NCI-H2029 treated with DMSO at 0.1 percent for 48 hours (cell line): ENCODE measurements at places on chromosomes 2 and 18.

- peak; percentile 31 for DNase-seq
Measured at GRCh38 chr2:199455545-199456382, 2.0 kb downstream of the SATB2 start.

DNA sequence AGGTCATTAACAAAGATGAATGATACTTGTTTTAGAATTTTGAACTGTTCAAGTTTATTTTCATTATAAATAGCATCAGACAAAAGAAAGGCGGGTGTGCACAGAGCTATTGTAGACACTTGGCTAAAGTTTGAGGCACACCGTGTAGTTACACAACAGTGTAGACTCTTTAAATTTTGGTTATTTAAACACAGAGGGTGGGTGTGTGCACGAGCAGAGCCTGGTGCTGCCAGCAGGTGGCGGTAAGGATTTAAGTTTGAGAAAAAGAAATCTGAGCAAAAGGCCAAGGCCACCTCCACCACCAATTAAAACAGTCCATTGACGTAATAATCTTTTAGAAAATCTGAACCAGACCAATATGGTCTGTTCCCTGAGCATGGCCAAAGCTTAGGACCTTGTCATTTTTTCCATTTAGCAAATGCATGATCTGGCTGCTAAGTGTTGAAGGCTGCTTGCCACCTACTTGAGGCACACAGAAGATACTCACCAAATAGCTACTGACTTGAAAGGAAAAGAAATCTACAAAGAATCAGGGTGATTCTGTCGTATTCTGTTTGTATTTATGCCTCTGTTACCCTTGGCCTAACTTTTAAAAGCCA, 14.3 kb downstream of the COPS7B start:
- DNase-seq = peak; percentile 2

GRCh38 chr18:56615738-56616520, 22.5 kb downstream of the TXNL1 start:
- no peak for DNase-seq

DNA sequence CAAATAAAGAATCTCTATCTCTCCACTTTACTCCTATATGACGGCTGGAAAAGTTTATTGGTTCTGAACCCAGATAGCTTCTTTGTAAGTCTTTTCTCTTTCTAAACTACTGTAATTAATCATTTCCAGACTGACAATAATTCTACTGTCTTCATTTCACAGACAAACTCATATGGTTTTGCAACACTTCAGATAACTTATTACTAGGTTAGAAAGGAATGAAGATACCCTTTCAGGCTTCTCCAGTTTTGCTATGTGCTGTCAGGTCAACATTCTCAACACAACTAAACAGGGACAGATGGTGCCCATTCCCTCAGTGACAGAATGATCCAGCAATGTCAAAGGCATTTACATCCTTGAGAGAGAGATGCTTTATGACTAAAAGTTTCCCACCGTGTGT, 198.5 kb upstream of the ITGA4 start:
- no peak for DNase-seq

DNA sequence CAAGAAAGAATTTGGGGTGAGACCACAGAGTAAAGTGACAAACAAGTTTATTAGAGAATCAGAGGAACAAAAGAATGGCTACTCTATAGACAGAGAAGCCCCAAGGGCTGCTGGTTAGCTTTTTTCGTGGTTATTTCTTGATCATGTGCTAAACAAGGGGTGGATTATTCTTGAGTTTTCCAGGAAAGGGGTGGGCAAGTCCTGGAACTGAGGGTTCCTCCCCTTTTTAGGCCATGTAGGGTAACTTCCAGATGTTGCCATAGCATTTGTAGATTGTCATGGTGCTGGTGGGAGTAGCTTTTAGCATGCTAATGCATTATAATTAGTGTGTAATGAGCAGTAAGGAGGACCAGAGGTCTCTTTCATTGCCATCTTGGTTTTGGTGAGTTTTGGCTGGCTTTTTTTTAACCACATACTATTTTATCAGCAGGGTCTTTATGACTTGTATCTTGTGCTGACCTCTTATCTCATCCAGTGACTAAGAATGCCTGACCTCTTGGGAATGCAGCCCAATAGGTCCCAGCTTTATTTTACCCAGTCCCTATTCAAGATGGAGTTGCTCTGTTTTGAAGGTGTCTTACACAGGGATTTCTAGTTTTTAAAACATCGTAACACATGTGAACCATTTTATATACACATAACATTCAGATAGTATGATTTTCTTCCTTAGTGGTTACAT, 77.8 kb downstream of the MYO1B start:
- DNase-seq = no peak

DNA sequence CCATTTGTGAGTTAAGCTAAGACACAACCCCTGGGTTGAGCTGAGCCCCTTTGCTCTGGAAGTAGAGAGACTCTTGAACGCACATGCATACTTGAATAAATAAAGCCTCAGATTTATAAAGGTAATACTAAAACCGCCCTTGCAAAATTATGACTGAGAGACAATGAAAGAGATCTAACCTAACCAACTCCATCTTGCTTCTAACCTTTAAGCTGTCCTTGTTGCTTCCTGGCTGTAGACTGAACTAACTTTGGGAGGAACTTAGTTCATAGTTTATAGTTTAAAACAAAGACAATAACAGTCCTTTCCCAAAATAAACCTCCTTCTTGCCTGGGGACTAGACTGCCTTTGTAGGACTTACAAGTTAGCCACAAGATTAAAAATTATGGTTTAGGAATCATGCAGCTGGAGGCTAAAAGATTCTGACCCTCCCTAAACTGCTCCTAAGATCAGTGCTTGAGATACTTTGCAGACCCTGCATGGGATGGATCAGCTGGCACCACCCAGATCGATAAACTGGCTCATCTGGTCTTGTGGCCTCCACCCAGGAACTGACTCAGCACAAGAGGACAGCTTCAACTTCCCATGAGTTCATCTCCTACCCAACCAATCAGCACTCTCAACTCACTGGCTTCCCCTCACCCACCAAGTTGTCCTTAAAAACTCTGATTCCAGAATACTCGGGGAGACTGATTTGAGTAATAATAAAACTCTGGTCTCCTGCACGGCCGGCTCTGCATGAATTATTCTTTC, 240.2 kb upstream of the SLC14A2 start:
- no peak for DNase-seq

DNA sequence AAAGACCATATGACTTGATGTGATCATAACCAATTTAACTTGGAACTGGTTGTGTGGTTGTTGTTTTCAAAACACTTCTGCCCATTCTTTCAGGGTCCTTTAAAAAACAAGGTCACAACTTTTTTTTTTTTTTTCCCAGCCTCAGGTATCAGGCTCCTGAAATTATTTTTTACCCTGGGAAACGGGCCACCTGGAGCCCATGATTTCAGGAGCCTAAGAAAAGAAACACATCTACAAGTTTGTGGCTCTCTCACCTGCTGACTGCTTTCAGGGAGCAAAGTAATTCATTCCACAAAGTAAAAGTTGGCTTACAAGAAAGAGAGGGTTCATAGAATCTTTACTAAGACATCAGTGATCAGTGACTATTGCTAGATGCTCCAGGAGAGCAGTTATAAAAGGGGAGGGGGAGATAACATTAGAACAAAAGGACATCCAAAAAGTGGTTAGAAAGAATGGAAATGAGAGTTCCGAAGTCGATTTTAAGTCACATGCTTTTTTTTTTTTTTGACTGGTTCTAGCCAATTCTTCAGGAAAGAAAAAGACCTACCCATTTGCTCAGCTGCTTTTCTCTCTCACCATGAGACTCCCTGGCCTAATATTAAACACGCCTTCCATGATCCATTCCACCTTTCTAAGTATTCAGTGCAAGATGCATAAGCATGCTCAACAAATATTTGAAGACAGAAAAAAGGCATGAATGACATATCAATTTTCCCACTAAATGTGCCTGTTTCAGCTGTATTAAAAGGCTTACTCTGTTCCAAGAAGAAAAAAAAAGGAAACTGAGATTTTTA, 267.3 kb downstream of the LRATD1 start:
- DNase-seq = no peak

GRCh38 chr18:52451851-52452250, 111.9 kb downstream of the DCC start:
- DNase-seq = no peak

DNA sequence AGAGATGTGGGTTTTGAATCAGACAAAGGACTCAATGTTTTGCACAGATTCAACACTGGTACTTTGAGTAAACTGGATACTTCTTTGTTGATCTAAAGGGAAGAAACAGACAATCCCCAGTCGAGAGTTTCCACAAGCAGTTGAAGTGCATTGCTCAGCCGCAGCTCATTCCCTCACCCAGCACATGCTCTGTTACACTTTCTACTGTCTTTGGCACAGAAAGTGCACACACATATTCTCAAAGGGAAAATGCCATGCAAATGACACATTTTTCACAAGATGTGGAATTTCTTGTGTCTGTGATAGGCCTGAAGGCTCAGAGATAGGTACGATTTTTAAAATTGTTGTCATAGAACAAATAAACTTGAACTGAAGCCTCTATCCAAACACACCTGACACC, 258.9 kb upstream of the TRIB2 start:
- DNase-seq = no peak

DNA sequence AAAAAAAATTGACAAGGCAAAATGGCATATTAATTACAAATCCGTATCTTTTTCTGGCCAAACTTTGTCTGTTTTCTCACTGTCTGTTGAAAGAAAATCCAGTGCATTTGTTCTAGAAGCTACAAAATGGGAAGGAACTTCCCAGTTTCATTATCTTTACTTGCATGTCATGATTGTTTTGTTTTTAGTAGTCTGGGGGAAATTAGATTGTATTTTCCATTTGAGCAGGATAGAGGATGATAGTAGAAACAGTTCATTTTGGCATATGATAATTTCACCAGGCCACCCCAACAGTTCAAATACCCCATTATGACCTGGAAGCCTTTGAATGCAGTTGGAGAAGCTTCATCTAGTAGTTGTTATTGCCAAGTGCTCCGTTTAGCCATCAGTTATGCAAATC, 77.5 kb upstream of the RANBP2 start:
- no peak for DNase-seq

GRCh38 chr2:85170938-85171475, 37.8 kb downstream of the TCF7L1 start:
- DNase-seq = no peak

- DNase-seq = no peak
Measured at GRCh38 chr2:139763705-139764104, 983.5 kb upstream of the NXPH2 start.

GRCh38 chr2:23456881-23457760, 72.1 kb downstream of the KLHL29 start:
- DNase-seq = no peak

DNA sequence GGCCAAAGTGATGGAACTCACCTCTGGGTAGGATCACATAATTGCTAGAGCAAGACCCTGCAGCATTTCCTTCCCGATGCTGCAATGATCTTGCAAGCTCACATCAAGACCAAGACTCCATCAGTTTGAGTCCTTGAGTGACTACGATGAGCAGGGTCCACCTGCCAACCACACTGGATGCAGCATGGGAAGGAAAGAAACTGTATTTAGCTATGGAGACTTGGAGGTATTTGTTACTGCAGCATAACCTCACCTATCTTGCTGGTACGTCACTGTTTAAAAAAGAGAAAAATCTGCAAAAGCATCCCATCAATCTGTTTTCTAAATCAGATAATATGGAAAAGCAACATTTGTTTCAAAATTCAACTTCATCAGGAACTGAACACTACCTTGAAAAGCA, 2.5 kb downstream of the RNF152 start:
- no peak for DNase-seq

GRCh38 chr2:14867853-14868252, 235.3 kb downstream of the LRATD1 start:
- peak; percentile 3 for DNase-seq

GRCh38 chr2:238996331-238997136, 148.6 kb downstream of the TWIST2 start:
- DNase-seq = no peak

DNA sequence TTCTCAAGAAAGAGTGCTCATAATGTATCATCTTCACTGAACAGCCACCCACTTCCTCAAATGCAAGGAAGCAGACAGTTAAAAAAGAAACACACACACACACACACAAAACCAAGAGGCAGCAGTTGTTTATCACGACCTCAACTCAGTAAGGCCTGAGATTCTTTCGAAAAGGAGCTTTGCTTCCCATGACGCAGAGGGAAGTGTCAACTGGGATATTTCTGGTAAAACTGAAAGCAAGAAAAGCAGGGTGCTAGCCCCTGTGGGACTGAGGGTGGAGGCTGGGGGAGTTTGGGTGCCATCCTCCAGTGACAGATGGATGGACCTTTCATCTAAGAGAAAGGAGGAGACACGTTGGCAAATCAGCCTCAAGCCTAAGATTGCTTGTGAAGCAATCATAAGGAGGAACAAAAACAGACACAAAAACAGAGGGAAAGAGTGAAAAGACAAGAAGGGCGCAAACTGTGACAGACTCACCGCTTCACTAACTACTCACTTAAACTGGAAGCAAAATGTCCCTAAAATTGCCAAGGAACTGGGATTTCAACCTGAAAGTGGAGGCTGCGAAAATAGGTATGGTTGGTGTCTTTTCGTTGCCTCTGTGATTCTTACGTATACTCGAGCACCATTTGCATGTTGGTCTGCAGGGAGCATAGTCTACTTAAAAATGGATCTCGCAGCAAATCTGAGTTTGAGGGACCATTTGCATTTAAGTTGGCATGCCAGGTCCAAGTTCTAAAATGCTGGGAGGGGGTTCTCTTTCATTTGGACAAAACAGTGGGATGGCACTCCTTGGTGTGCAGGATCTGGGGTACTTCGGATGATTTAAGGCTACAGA, at the start of gene ARHGAP25:
TSS of gene ARHGAP25 (plus strand) at position 124 of the 838 bp plus-strand sequence. CDS start at position 513, 389 bp downstream.
- DNase-seq = no peak

- DNase-seq = peak; percentile 93
Measured at GRCh38 chr2:30217644-30218337, 13.5 kb upstream of the LBH start.

- no peak for DNase-seq
Measured at GRCh38 chr2:54396107-54396506, 60.0 kb upstream of the SPTBN1 start.

GRCh38 chr2:151765760-151766410, 31.6 kb upstream of the NEB start:
- DNase-seq = peak; percentile 34

GRCh38 chr18:51361130-51361860, 163.8 kb upstream of the MEX3C start:
- DNase-seq = no peak

DNA sequence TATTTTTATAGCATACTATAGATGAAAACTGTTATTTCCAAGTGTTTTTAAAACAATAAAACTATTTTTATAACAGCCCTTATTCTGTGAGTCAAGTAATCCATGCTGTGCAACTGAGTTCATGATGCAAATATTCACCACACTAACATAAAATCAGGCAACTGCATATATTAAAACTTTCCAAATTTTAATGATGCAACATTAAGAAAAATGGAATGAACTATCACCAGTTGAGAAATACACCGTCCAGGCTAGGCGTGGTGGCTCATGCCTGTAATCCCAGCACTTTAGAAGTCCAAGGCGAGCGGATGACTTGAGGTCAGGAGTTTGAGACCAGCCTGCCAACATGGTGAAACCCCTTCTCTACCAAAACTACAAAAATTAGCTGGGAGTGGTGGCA, 114.5 kb downstream of the CDH2 start:
- DNase-seq = no peak
